ENCODE measurements at places on chromosomes 4 and X.
A peak's percentile ranks its signal among the peaks of the same experiment; 100 is the strongest.

DNA sequence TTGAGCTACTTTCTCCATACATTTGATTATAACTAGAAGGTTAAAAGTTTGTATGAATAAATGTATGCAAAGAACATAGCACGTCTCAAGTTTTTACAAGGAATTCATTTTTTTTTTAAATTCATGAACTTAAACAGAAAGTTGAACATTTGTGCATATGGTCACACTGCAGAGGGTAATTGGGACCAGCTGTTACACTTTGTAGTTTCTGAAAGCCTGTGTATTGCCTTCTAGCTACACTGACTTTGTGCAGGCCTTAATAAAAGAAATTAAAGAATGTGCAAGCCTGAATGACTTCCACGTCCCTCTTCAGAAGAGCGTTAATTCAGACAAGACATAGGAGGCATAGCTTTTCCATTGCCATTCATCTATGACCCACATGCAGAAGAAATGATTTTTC lies 153.1 kb upstream of the PCDH18 start:
- no peak for DNase-seq

GRCh38 chr4:48660347-48660746 lies 119.7 kb downstream of the FRYL start:
- no peak for DNase-seq

GRCh38 chrX:37993837-37994619 lies 12.3 kb upstream of the SYTL5 start:
- no peak for DNase-seq

DNA sequence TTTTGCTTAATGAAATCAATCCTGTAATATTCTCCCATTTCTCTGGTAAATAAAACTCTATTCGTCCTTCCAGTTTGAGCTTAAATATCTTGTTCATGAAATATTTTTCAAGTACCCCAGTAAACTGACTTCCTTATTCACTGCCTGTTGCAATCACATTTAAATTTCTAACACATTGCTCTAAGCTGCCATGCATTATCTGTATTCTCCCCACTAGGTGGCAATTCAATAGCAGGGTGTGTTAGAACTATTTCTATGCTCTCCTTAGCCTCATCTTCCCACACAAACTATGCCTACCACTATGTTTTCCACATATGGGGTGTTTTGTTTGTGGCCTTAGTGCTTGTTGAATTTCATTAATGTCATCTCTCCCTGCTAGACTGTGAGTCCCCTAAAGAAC lies 377.1 kb upstream of the HS3ST1 start:
- no peak for DNase-seq

- DNase-seq = no peak
Measured at GRCh38 chrX:10630320-10630719, 9.9 kb upstream of the MID1 start.

- no peak for DNase-seq
Measured at GRCh38 chr4:147924604-147925412, 192.9 kb downstream of the ARHGAP10 start.

GRCh38 chrX:19839770-19840254 lies 47.6 kb downstream of the SH3KBP1 start:
- DNase-seq = no peak

DNA sequence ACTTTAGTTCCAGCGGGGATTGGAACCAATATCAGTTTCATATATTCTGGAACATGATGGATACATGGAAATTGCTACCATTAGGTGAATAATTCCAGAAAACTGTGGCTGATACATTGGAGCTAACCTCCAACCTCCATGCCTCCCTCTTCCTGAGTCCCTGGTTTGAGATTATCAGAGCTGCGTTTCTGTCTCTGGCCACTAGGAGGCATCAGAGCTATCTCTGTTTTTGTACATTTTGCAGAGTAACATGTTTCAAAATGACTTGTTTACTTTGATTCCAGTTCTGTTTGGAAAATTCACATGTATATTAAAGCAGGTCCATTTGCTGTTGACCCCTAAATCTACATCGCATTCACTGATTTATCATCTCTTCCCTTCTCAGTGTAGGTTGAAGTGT lies 2.4 kb upstream of the RAB40AL start:
- DNase-seq = peak; percentile 8

GRCh38 chrX:28329156-28329555 lies 258.1 kb upstream of the IL1RAPL1 start:
- no peak for DNase-seq

DNA sequence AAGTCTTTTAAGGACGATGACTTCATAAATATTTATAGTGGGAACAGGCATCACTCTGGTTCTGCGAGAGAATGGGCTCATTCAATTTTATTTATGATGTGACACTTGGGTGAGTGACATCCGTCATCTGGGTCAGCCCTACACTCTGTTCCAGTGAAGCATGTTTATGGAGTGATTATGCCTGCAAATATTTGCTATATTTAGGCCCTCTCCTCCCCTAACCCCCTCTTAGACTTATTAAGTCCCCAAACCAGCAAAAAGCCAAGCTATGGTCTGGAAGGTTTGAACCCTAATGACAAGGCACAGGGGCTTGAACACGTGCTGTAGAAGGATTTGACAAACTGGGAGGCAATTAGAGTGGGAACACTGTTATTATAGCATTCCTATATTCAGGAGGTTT lies 55.9 kb downstream of the C4orf51 start:
- no peak for DNase-seq

DNA sequence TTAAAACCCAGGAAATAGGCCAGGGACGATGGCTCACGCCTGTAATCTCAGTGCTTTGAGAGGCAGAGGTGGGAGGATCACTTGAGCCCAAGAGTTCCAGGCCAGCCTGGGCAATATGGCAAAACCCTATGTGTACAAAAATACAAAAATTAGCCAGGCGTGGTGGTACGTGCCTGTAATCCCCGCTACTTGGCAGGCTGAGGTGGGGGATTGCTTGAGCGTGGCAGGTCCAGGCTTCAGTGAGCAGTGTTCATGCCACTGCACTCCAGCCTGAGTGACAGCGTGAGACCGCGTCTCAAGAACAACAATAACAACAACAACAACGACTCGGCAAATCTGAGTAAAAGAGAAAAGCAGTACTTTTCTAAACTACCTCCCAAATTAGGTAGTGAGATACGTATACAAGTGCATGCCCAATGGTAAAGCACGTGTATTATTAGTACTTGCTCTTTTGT lies 13.0 kb upstream of the NDUFC1 start:
- DNase-seq = no peak

DNA sequence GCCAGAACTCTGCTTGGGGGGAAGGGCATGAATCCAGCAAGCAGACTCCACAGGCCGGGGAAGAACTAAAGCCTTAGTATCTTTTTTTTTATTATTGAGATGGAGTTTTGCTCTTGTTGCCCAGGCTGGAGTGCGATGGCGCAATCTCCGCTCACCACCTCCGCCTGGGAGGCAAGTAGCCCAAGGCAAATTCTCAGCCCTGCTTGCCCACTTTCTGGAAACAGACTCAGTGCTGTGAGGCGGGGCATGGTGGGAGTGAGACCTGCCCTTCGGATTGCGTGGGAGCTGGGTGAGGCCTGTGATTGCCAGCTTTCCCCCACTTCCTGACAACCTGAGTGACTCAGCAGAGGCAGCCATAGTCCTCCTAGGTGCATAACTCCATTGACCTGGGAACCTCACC lies 348.8 kb downstream of the GASK1B start:
- DNase-seq = no peak

DNA sequence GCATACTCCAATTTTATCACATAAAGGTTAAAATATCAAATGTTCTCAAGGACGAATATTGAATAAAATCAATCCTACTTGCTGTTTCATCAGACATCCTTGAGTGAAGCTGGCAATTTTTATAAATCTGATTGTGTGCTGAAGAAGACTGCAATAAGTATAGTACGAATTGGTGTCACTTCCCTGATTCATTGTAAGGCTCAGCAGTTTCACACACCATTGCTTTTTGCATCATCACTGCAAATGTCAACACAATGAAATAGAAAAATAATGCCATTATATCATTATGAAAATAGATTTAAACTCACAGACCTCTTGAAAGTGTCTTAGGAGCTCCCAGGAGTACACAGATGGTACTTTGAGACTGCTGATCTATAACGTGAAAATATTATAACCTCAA lies 172.5 kb downstream of the ANKRD50 start:
- no peak for DNase-seq

- DNase-seq = peak; percentile 41
Measured at GRCh38 chr4:145481164-145481941, at the start of gene SMAD1. TSS of gene SMAD1 (plus strand) at chr4:145481853. CDS start at chr4:145514614, 32,761 bp downstream.

- DNase-seq = no peak
Measured at GRCh38 chr4:10861036-10861435, 176.5 kb upstream of the CLNK start.

- DNase-seq = no peak
Measured at GRCh38 chrX:136086521-136086920, 60.8 kb upstream of the FHL1 start.

DNA sequence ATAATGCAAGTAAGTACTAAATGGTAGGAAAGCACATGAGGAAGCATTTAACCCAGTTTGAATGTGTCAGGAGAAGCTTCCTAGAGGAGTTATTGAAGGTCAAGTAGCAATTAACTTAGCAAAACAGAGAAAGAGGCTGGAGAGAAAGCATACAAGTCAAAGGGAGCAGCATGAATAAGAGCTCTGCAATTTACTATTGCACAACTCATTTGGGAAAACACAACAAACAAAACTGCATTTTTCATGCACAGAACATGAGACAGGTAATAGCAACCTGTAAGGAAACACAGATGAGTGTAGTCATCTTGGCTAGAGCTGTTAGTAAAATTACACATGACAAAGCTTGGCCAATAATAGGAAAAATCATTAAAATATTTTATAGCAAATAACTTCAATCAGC lies 538.1 kb downstream of the PPP4R3C start:
- no peak for DNase-seq

- no peak for DNase-seq
Measured at GRCh38 chrX:39396358-39396995, 595.2 kb downstream of the MID1IP1 start.

GRCh38 chrX:15814771-15815365 lies 24.6 kb downstream of the ZRSR2 start:
- DNase-seq = no peak

GRCh38 chr4:38743866-38744265 lies 38.9 kb downstream of the TLR10 start:
- no peak for DNase-seq

- DNase-seq = no peak
Measured at GRCh38 chr4:173426064-173426463, 27.1 kb upstream of the SCRG1 start.

DNA sequence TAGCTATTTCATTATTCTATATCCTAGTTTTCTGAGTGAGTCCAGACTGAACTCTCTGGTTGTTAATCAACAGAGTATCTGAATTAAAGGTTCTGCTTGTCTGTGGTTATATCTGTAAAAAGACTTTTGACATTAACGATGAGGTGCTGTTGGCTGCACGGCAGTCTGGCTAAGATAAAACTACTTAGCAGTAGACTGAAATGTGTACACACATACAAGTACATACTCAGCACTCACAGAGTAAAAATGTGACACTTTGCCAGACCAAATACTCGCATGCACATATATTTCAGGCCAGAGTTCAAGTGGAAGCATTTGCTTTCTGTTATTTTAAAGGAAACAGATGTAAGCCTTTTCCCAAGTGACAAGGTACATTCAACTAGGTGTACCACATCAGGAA lies 80.5 kb downstream of the PRDM5 start:
- no peak for DNase-seq

DNA sequence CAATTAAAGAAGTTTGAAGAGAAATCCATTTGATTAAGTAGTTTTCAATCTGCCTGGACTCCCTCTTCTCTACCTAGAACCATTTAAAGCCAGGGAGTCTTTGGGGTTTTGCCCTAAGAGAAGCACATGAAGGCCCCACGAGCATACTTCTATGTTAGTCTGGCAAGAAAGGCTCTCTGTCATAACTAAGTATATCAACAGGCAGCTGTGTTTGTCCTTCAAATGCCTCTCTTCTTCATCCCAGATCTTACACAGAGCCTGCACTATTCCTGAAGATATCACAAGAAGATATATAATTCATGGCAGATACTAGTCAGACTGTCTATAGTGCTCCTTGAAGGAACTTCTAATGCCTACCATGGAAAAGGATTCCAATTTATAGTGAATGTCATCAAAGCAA lies 206.2 kb downstream of the PRDM5 start:
- DNase-seq = no peak

GRCh38 chr4:175378372-175378771 lies 433.7 kb downstream of the GPM6A start:
- no peak for DNase-seq

DNA sequence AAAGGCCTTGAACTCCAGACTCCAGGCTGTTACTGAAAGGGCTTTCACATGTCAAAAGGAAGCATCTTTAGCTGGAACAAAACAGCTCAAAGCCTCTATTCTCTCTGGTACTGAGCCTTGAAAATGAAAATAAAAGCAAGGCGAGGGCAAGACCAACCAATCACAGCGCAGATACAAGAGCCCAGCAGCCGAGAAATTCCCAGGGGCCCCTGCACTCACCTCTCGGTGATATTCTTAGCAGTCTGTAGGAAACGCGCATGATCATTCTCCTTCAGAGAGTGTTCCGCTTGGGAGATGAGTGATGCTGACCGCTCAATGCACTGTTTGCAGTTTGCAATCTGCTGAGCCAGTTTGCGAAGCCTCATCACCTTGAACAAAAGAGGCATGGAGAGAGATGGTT lies 138.1 kb downstream of the MID1 start:
- no peak for DNase-seq

GRCh38 chr4:92305878-92306520 lies 2.2 kb downstream of the GRID2 start:
- DNase-seq = no peak

GRCh38 chrX:71534773-71535544 lies 2.1 kb downstream of the OGT start:
- no peak for DNase-seq

DNA sequence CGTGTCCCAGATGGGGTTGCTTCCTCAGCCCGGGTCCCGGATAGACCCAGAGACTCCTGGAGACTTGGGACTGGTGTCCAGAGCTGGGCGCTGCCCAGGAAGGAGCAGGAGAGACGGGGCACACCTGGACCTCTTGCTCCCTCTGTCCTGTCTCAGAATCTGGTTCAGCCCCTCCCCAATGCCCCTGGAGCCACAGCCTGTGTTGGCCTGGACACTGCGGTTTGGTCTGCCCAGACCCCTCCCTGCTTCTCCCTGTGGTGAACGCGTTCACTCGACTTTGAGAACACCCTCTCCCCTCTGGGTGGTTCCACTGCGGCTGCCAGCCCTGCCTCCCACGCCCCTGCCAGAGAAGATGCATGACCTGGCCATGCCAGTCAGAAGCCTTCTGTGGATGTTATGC lies 111.1 kb downstream of the HMX1 start:
- DNase-seq = no peak

DNA sequence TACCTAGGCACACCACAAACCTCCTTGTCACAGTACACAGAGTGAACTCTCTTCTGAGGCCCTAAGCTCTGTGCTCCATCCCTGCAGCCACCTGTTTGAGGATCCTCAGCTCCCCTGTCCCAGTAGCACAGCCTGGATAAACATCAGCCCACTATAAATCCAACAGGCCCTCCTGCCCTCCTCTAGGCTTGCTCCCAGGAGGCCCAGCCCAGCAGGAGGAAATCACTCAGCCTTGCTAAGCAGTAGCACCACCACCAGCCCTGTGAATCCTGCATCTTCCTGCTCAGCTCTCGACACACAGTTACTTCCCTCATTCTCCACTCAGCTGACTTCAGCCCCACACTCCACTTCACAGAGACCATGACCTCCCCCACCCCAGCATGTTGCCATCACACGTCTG lies 273.9 kb downstream of the BCOR start:
- DNase-seq = no peak

Measured in stimulated activated CD4-positive, alpha-beta T cell treated with anti-CD3 and anti-CD28 coated beads, Interleukin-12 subunit alpha, Interleukin-12 subunit beta, amount 100 ng/mL, for 4 hours (primary cell).